Hematopoietic multipotent progenitor cell treated with erythropoietin and hydrocortisone succinate and interleukin-3 and kit ligand, for 15 days (in vitro differentiated cells): ENCODE measurements at places on chromosomes 6 and 20.

- no peak for DNase-seq
Observed at GRCh38 chr6:26121141-26122004, 34.1 kb downstream of the HFE start.

DNA sequence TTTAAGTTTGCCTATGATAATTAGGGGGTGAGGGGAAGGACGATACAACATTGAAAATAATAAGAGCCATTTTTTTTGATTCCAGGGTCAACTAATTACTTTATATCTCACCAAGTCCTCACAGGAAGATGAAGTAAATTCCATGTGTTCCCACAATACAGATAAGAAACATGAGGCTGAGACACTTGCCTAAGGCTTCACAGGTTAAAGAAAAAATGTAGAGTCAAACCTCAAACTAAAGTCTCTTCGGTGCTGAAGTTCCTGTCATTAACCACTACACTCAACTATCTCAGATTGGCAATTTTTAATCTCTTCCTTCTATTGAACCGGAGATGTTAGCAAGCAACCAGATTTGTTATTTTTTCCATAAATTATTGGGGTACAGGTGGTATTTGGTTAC, 33.0 kb downstream of the MRAP2 start:
- no peak for DNase-seq

DNA sequence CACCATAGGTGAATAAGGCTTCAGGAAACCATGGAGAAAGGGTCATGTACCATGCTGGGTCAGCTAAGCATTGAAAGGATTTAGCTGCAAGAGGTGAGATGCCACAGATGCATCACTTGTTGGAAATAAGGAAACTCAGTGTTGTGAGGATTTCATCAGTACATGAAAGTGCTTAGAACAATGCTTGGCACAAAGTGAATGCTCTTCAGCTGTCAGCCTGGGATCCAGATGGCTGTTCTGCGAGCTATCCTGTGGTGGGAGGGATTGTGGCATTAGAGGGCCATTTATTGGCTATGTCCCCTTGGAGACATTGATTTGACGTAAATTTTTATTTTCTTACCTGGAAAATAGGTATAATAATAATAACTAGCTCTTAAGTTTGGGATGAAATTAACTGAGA, 53.0 kb downstream of the ELOVL2 start:
- DNase-seq, result no peak

GRCh38 chr6:29762051-29762450, 38.8 kb downstream of the HLA-F start:
- DNase-seq, result no peak

DNA sequence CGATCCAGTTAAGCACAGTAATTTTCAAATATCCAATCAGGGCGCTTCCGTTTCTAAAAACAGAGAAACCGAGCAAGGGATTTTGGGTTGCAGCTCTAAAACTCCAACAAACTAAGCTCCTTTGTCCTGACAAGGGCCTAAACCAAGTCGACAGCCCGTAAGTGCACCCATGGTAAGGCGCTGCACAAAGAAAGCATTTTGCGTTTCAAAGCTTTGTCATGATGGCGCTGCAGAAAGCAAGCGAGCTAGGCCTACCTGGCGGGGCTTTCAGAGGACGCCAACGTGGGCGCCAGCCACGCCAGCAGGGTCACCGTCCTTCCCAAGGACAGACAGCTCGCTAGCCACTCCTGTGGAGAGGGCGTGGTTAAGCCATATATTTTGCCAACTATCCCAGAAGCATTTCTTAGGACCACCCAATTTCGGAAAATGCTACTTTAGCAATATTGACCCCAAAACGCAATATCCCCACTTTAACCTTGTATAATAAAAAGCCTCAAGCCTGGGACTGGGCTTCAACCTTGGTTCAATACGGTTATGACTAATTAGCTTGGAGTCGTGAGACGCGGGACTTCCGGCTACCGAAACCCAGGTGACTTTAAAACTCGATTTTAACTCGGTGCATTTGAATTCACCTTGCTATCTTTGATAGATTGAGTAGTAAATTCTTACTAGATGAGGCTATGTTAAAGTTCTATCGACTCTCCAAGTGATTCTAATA, 53.8 kb downstream of the TRIM38 start:
- no peak for DNase-seq

DNA sequence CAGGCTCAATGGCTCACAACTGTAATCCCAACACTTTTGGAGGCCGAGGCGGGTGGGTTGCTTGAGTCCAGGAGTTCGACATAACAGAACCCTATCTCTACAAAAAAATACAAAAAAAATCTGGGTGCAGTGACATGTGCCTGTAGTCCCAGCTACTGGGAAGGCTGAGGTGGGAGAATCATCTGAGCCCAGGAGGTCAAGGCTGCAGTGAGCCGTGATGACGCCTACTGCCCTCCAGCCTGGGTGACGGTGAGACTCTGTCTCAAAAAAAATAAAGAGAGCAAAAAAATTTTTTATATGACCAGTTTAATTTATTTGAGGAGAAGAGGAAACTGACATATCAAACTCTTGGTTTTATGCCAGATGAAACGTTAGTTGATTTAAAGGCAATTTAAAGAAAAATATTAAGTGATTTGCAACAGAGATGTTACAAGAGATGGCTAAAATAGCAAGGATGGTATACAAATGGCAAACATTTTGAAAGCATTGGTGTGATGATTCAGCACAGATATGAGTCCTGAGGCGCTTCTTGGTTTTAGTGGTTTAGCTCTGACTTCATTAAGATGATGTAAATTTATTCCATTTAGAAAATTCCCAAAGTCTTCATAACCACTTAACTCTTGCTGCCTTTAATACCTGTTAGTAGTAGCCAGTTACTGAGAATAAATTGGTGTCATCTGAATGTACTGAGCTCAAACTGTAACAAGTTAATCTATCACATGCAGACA, 17.7 kb downstream of the GTF2H5 start:
- DNase-seq, result no peak

- no peak for DNase-seq
Observed at GRCh38 chr6:41343641-41344187, 8.3 kb downstream of the NCR2 start.

DNA sequence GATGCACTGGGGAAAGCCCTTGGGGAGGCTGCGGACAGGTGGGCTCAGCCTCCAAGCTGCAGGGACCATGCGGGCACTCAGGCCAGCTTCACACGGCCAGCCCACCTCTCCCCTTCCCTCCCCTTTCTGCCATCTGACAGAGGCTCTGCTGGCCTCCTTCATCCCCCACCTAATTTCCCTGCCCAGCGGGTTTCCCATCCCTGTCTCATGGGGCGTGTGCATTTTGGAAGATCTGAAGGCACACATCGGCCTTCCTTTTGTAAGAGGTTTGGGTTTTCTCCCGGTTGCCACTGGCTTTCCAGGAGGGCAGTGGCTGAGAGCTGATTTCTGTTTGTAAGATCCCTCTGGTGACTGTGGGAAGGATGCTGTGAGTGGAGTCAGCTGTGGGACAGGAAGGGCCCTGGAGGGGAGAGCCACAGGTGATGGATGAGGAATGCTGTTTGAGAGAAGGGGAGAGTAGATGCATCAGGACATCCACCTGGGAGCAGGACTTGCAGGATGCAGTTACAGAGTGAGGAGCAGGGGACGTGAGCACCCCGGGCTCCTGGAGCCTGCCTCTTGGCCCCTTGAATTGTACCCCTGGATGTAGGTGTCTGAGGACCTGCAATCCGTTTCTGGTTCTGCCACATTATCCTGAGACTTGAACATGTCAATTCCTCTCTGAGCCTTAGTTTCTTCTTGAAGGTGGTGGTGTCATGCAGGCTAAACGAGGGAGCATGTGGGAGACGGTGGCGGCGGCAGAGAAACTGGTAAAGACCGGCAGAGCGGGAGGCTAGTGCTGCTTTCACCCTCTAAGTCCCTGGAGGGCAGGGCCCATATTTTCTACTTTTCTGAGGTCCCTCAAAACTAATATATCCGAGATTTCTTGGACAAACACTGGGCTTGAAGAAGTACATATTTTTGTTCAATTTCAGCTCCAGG, 5.9 kb upstream of the TUBB1 start:
- DNase-seq, result no peak

DNA sequence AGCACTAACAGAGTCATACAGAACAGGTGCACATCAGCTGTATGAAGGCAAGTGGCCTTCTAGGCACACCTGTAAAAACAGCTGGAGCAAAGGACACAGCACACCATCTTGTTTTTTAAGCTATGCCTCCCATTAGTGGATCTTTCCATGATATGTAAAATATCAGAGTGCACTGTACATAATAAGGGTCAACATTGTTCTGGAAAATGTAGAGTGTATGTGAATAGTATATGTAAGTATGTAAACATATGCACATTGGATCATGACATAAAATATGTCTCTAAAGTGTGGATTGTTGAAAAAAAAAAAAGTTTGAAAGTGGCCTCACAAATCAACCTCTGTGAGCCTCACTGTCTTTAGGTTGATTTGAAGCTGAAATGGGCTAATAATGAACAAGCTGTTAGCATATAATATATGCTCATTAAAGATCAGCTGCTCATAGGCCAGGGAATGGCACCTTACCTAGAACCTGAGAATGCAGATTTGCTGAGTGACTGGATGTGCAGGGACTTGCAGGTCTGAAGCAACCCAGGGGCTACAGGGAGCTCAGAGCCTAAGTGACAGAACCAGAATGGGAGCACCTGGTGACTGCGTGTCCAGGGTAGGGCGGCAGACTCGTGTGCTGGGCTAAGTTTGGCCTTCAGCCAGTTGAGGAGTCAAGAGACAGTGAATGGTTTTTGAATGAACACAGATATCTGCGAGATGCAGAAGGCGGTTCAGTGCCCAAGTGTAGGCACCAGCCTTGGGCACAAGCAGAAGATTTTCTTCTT, 198.6 kb downstream of the TMEM242 start:
- no peak for DNase-seq

DNA sequence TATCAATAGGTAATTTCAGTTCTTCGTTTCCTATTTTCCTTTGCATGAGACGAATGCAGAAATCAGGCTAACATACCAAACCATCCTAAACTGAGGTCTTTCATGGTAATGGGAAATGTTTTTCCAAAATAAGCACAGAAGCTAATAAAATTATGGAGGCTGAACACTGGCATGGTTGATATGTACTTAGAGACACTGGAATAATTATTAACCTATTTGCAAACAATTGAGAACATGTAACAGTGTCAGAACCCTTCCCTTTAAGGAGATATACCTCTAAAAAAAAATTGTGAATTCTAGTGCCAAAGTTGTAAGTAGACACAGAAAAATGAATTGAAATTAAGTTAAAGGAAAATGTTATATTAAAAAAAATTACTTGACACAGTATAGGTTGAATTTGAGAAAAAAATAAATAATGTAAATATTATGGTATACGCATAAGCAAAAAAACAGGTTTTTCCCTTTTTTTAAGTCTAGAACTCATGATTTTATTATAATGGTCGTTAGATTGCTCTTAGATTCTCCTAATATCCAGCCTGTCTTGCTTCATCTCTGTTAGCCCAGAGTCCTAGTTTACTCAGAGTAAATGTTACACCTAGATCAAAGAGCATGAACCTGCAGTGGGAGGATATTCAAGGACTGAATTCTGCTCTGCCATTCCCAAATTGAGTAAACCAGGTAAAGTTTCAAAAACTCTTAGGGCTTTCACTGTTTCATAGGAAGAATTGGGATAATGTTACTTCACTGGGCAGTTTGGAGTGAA, 1.7 kb downstream of the SLC17A2 start:
- no peak for DNase-seq

DNA sequence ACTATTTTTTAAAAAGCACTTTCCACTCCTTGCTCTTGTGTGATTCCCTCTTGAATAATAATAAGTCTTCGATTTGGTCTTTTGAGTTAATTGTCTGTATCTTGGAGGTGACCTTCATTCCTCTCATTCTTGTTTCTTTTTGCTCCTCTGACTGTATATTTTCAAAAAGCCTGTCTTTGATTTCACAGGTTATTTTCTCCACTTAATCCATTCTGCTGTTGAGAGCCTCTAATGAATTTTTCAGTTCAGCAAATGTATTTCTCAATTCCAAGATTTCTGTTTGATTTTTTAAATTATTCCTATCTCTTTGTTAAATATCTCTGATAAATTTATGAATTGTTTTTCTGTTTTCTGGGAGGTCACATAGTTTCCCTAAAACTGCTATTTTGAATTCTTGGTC, 21.7 kb upstream of the KIAA1586 start:
- DNase-seq, result no peak

DNA sequence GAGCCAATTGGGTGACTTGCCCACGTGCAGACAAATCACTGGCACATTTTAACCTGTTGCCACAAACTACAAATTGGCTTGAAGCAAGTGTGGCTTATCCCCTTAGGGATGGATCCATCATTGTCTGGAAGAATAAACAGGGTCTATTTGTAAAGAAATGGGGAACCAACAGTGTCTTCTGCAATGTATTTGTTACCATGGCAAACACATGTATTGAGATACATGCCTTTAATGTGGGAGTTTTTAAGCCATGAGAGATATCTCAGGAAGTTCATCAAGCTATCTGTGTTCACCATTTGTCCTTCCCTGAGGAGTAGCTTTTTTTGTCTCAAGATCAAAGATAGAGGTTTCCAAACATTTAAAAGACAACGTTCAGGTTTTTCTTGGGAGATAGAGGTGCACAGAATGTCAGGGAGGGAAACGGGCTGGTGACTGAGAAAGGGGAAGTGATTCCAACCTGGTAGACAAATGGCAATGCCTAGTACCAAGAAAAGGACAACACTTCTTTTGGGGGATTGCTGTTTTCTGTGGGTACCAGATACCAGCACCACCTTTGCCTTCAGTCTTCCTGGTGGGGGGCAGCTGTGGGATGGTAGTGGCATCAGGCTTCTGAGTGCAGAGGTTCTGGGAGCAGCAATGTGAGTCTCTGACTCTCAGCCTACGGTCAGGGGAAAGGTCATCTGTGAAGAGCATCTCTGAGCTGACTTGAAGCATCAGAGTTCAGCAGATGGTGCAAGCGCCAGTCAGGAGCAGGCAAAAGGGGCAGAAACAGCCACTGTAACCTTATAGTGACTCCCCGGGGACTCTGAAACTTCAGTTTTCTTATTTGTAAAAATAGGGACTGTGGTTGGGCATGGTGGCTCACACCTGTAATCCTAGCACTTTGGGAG, 20.1 kb upstream of the BCAS1 start:
- DNase-seq, result no peak

DNA sequence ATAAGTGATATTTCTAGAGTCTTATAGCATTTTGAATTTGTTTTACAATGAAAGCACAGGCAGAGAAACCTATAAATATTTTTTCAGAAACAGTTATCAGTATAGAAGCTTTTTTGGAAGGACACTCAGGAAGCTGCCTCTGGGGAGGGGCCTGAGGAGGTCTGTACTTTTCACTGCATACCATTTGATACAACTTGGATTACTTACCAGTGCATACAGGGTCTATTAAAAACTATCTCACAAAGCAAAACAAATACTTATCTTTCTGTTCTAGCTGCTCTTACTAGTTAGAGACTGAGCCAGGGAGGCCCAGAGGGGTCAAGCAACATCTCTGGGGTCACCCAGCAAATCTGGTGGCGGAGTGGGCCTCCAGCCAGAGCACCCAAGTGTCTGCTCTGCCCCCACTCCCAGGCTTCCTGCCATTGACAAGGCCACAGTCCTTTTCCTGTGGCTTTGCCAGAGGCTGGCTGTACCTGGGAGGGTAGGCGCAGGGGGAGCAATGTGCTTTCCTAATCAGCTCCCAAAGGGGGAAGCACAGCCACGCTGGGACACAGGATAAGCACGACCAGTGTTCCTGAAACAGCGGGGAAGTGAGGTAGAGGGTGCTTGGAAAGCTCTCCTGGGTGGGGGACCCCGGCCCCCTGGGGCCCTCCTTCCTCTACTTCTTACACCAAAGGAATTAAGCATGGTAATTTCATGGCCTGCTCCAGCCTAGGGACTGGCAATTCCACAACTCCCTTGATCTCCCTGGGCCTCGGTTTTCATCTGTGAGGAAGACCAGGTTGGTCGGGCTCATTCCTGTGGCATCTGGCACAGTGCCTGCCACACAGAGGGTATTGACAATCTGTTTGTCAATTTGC, 7.8 kb downstream of the TCF15 start:
- DNase-seq, result no peak
